Thoracic aorta (tissue), 2 donors: ENCODE measurements at places on chromosomes 2 and 18.

DNA sequence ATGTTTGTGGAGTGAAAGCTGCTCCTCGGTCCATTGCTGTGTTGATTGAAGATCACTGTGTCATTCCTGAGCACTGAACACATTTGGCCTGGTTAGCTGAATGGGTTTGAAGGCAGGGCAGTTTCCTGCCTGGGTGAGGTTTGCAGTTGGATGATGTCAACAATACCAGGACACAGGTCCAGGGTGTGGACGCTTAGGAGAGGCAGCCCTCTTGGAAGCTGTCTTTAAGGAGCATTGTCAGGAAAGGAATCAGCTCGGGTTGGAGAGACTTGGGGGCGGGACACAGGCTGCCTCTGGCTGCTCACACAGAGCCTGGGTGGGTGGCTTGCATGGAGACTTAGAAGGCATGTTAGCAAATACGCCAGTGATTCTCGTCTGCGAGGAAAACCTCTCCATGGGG is 237.7 kb downstream of the SEPTIN10 start:
- DNase-seq: no peak

GRCh38 chr2:239148495-239149200 is 252.2 kb downstream of the HDAC4 start:
- no peak for DNase-seq

DNA sequence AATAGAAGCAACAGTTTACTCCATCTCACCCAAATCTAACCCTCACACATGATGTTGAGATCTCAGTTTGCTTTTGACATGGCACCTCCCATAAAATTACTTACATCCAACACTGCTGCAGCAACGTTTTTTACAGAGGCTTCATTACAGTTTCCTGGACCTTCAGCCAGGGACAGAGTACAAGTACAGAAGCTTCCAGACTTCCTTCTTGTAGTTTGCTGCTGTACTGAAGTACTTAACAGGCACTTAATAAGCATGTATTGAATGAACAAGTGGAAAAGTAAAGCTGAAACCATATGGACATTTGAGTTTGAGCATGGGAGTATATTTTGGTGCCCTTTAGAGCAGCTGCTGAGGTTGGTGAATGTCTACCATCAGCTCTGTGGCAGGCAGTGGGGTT is 514.2 kb downstream of the PTPRM start:
- DNase-seq: no peak

GRCh38 chr2:220684099-220684498 is 888.0 kb downstream of the EPHA4 start:
- DNase-seq: no peak

GRCh38 chr2:40680547-40680946 is 228.7 kb upstream of the SLC8A1 start:
- no peak for DNase-seq

- DNase-seq: no peak
Measured at GRCh38 chr2:150351922-150352321, 135.5 kb downstream of the RND3 start.

GRCh38 chr2:9375857-9376428 is 47.4 kb downstream of the ITGB1BP1 start:
- no peak for DNase-seq

GRCh38 chr2:13616616-13617015 is 899.9 kb downstream of the TRIB2 start:
- DNase-seq: no peak

DNA sequence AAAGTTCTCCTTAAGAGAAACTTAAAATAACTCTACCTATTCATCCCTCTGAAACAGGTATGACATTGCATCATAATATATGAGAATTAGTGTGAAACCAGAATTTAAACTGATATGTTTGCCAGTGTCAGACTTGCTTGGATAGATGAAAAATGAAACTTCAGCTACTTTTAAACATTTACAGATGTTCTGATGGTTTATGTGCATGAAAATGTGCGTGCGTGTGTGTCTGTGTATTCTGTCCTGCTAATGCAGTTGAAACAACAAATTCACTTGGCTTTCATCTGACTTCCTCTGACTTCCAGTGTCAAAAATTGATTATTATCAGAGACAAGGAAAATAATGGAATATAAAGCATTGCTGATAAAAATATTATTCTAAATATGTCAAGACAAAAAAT is 719.4 kb downstream of the LRP1B start:
- no peak for DNase-seq

GRCh38 chr2:129914538-129915302 is 64.7 kb upstream of the RAB6C start:
- no peak for DNase-seq

GRCh38 chr2:95007031-95007609 is 18.4 kb upstream of the MAL start:
- no peak for DNase-seq

- no peak for DNase-seq
Measured at GRCh38 chr2:96413323-96413722, 77.8 kb downstream of the NCAPH start.

- no peak for DNase-seq
Measured at GRCh38 chr2:7777668-7778067, 860.5 kb downstream of the RNF144A start.

DNA sequence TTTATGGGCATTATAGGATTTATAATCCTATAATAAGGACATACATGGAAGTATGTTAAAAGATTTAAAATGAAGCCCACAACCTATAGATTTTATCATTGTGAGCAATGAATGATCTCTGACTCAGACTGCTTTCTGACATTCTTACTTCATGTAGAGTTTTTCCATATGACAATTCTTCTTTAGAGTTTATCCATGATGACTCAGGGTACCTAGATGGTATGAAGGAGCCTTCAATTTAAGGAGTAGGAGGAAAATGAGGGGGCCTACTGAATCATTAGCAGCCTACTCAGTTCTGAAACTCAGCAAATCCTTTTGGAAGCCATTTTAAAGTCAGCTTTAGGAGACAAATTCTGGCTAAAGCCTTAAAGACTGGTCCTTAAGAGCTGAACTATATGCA is 10.4 kb downstream of the PELI1 start:
- DNase-seq: no peak

GRCh38 chr2:217076657-217077232 is 216.9 kb upstream of the TNP1 start:
- no peak for DNase-seq

DNA sequence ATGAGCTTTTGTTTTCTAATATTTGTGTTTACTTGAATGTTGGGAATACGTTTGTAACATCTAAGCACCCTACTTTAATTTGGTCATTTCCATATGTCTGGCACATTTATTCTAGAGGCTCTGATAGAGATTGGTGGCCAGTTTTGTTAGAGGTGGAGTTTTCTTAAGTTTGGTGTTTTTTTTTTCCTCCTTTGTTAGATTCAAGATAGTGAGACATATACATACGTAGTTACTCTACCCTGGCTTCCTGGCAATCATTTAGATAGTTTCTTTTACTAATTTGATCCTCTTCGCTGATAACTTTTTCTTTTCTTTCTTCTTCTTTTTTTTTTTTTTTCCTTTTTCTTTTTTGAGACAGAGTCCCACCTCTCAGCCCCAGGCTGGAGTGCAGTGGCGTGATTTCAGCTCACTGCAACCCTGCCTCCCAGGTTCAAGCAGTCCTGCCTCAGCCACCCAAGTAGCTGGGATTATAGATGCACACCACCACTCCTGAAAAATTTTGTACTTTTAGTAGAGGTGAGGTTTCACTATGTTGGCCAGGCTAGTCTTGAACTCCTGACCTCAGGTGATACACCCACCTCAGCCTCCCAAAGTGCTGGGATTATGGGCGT is 26.6 kb downstream of the SMCHD1 start:
- DNase-seq: no peak

DNA sequence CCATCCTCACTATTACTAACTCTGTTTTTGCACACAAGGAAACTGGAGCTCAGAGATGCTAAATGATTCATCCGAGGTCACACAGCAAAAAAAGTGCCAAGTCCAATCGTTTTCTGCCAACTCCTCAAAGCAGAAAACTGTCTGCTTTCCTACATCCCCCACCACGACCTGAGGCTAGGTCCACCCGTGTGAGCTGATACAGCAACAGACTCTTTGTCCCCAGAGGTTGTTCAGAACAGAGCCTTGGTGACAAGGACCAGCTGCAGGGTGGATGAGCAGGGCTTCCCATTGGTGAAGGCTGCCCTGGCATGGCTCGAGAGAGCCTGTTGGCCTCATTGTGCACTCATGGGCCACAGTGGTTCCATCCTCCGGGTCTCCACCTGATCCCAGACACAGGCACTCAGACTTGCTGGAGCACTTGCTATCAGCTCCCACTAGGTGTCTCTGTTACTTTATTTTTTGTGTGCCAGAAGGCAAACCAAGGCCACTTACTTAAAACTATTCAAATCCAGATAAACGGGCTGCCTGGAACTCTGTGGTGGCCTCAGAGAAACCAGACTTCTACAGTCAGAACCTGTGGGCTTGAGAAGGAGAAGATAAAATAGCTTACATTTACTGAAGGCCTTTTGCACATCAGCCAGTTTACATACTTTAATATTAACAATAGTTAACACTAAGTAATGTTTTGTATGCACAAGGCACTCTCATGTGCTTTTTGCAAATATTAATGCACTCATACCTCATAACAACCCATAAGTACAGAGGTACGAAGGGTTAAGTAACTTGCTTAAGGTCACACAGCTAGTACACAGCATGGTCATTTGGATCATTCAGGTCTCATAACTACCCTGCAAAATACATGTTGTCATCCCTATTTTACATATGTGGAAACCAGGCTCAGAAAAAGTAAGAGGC is 62.9 kb upstream of the CTIF start:
- no peak for DNase-seq

- no peak for DNase-seq
Measured at GRCh38 chr18:79402977-79403722, 7.4 kb downstream of the NFATC1 start.

- no peak for DNase-seq
Measured at GRCh38 chr2:113282747-113283533, 4.2 kb upstream of the PAX8 start.

GRCh38 chr2:215622837-215623236 is 187.0 kb upstream of the FN1 start:
- DNase-seq: no peak

DNA sequence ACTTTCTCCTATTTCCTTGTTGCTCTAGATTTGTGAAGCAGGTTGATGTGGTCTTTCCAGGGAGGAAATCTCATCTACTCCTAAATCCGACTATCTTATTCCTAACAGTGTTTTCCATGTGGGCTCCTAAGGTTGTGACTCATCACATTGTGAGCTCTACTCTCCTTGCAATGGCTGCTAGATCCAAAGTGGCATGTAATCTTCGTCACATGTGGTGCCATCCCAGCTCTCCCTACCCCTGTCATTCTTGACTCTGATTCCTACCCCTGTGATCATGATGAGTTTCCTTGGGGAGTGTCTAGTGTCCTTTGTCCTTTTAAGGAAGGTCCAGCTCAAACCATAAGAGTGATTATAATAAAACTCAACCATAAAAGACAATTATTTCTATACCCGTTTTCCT is 47.3 kb upstream of the GULP1 start:
- no peak for DNase-seq

GRCh38 chr2:64586054-64586453 is 61.9 kb downstream of the AFTPH start:
- no peak for DNase-seq

DNA sequence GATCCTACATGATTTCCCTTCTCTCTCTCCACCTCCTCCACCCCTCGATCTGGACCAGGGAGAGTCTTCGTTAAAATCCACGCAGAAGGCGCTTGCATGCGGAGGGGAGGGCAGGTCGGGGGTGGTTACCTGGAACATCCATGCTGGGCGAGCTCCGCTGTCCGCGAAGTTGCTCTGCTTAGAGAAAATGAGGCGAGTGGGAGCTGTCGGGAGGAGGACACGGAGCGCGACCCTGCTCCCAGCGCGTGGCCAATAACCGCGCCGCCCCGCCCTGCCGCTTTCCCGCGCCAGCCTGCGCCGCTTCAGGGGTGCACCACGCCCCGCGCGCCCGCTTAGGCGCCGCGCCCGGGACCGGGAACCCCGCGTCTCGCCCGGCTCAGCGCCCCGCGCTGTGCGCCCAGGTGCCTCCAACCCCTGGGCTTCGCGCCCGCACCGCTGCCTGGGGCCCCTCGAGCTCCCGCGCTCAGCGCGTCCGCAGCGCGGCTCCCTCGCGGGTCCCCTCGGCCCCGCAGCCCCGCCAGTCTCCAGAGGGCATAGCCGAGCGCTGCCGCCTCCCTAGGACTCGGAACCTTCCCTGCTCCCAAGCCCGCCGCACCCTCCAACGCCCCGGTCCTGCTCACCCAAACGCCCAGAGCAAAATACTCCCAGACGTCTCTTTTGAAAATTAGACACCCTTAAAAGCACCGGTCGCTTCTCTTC is 636 bp downstream of the CBLN2 start:
- DNase-seq: no peak
